ENCODE measurements at places on chromosomes 11 and 22. TPM values are rescaled to one million over a fixed set of nuclear protein-coding genes. Genes with fewer than 3 reads are reported as not detected.

GRCh38 chr11:111792314-111792713 lies 26.1 kb upstream of the PPP2R1B start:
- H3K27me3 ChIP-seq = no peaks in the 10 kb centered on the region
- DNase-seq = no peak
- H3K36me3 ChIP-seq = no peaks in the 10 kb centered on the region
- peaks cover 6% of the 10 kb centered on the region for H3K4me1 ChIP-seq

- no peaks in the 10 kb centered on the region for H3K27me3 ChIP-seq
- H3K27ac ChIP-seq = peak overlapping the region; percentile 100
- H3K36me3 ChIP-seq = peaks cover 8% of the 10 kb centered on the region
- peaks cover 33% of the 10 kb centered on the region for H3K4me1 ChIP-seq
Observed at GRCh38 chr11:114057605-114058004, 1.9 kb upstream of the ZBTB16 start.

GRCh38 chr11:126834573-126834972 lies 166.0 kb downstream of the KIRREL3 start:
- H3K4me1 ChIP-seq = no peaks in the 10 kb centered on the region
- H3K36me3 ChIP-seq = no peaks in the 10 kb centered on the region
- H3K27me3 ChIP-seq = no peaks in the 10 kb centered on the region
- DNase-seq = no peak
- no peak overlapping the region for H3K4me3 ChIP-seq

GLYAT gene
- not detected for total RNA-seq

VSIG10L2 gene
- 0.39 TPM for total RNA-seq

KRTAP5-11 gene
- total RNA-seq = not detected

GRCh38 chr22:30245181-30245984 lies 1.2 kb downstream of the LIF start:
- H3K36me3 ChIP-seq = no peaks in the 10 kb centered on the region
- H3K27me3 ChIP-seq = peaks cover 15% of the 10 kb centered on the region
- peak overlapping the region; percentile 63 for H3K4me3 ChIP-seq
- peaks cover 36% of the 10 kb centered on the region for H3K4me1 ChIP-seq

TMEM45B gene
- not detected for total RNA-seq

SYCE3 gene
- total RNA-seq = not detected

DNA sequence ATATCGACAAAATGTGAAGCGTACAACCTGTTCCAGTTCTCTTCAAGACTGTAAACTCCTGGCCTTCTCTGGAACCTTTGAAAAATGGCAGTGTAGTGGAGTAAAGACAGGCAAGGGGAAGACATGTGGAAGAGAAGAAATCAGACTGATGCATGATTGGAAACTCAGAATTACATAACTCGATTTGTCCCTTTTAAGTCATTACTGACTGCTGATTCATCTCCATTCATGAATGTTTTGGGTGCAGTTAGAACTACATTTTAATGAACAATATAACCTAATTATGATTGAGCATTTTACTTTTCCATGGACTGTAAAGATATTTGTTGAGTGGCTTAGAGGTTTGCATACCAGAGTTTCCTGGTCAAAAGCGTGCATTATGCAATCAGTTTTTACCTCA lies 32.9 kb downstream of the FAT3 start:
- no peaks in the 10 kb centered on the region for H3K36me3 ChIP-seq
- no peaks in the 10 kb centered on the region for H3K4me1 ChIP-seq
- H3K4me3 ChIP-seq = no peak overlapping the region
- no peaks in the 10 kb centered on the region for H3K27me3 ChIP-seq
- no peak for DNase-seq

DNA sequence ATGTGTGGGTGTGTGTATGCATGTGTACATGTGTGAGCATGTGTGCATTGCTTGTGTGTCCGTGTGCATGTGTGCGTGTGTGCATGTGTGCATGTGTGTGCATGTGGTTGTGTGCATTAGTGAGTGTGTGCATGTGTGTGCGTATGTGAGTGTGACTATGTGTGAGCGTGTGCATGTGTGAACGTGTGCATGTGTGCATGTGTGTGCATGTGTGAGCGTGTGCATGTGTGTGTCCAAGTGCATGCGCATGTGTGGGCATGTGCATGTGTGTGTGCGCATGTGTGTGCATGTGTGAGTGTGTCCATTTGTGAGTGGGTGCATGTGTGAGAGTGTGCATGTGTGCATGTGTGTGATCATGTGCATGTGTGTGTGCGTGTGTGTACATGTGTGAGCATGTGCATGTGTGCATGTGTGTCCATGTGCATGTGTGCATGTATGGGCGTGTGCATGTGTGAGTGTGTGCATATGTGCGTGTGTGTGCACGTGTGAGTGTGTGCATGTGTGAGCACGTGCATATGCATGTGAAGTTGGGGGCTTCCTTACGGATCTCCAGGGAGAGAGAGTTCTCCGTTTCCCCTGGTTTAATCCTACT lies 95.8 kb downstream of the ST3GAL4 start:
- H3K27me3 ChIP-seq = peaks cover 8% of the 10 kb centered on the region
- no peak for DNase-seq
- H3K36me3 ChIP-seq = no peaks in the 10 kb centered on the region
- H3K27ac ChIP-seq = no peak overlapping the region
- no peak overlapping the region for H3K4me3 ChIP-seq

DNA sequence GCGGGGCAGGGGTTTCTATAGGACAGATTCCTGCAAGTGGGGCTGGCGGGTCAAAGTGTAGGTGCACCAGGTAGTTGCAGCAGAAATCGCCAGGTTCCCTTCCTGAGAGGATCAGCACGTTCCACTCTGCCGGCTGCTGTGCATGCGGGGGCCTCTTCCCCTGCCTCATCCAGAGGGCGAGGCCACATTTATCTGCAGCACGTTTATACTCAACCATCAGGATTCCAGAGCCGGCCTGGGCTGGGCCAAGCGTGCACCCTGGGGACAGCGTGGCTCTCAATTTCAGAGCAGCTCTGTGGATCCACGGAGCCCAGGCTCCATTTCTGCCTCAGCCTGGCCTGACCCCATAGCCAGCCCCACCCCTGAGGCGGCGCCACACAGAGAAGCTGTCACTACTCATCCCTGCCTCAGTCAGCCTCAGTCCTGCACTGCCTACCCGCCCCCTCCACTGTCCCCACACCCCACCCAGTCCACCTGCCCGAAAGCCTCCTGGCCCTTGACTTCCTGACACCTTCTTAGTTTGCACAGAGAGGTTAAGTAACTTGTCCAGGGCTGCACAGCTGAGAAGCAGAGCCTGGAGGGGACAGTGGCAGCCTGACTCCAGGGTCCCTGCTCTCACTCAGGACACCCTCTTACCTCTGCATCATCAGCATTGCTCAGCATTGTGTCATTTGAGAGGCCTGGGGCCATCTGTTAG lies 45.9 kb upstream of the RTL6 start:
- peaks cover 4% of the 10 kb centered on the region for H3K4me1 ChIP-seq
- H3K4me3 ChIP-seq = no peak overlapping the region
- no peak overlapping the region for H3K27ac ChIP-seq
- H3K27me3 ChIP-seq = no peaks in the 10 kb centered on the region
- H3K36me3 ChIP-seq = no peaks in the 10 kb centered on the region

DNA sequence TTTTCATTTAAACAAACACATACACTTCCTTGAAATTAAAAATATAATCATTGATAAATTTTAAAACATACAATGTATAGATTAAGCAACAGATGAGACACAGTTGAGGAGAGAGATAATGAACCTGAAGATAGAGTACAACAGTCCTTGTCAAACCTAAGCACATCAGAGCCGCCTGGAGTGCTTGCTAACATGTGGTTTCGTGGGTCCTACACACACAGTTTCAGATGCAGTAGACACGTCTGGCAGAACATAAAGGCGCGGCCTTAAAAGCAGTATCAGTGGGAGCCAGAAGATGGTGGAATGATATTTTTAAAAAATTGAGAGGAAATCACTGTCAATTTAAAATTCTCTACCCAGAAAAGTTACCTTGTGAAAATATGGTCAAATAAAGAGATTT lies 134.4 kb downstream of the MPPED1 start:
- no peaks in the 10 kb centered on the region for H3K4me1 ChIP-seq
- no peak overlapping the region for H3K4me3 ChIP-seq
- H3K27ac ChIP-seq = no peak overlapping the region
- H3K36me3 ChIP-seq = no peaks in the 10 kb centered on the region

MMP12 gene
- not detected for total RNA-seq

SLC22A6 gene
- total RNA-seq = not detected

GRCh38 chr11:8036002-8036802 lies 44.8 kb upstream of the TUB start:
- no peak for DNase-seq
- no peak overlapping the region for H3K27ac ChIP-seq
- H3K36me3 ChIP-seq = no peaks in the 10 kb centered on the region

GRCh38 chr11:42296910-42297309 lies 837.5 kb upstream of the LRRC4C start:
- no peak overlapping the region for H3K4me3 ChIP-seq
- H3K27ac ChIP-seq = no peak overlapping the region
- no peaks in the 10 kb centered on the region for H3K4me1 ChIP-seq
- H3K36me3 ChIP-seq = no peaks in the 10 kb centered on the region

DNA sequence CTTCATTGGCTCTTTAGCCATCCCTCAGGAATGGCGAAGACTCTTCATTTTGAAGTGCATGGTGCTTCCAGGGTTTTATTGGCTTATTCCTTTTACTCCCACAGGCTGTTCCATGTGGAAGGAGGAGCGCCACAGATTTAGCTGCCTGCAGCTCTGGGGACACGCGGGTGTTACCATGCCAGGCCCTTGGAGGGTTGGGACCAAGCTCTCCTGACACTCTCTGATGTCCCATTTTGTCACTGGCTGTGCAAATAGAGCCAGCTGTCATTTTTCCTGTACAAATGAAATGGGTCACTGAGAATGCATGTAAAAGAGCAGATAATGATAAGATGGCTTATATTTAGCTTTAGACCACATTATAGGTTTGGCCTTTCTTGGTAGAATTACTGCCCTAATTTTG lies 9.2 kb downstream of the THYN1 start:
- peaks cover 99% of the 10 kb centered on the region for H3K36me3 ChIP-seq
- H3K4me1 ChIP-seq = no peaks in the 10 kb centered on the region
- DNase-seq = no peak
- H3K4me3 ChIP-seq = no peak overlapping the region
- H3K27ac ChIP-seq = no peak overlapping the region

- H3K27me3 ChIP-seq = no peaks in the 10 kb centered on the region
- no peak overlapping the region for H3K4me3 ChIP-seq
- no peak overlapping the region for H3K27ac ChIP-seq
- H3K4me1 ChIP-seq = no peaks in the 10 kb centered on the region
- H3K36me3 ChIP-seq = peaks cover 36% of the 10 kb centered on the region
Observed at GRCh38 chr11:16759857-16760508, 21.5 kb downstream of the C11orf58 start.

GRCh38 chr22:22770280-22770871 lies 117.2 kb upstream of the IGLL5 start:
- H3K27me3 ChIP-seq = peaks cover 26% of the 10 kb centered on the region
- no peaks in the 10 kb centered on the region for H3K4me1 ChIP-seq
- DNase-seq = no peak
- no peak overlapping the region for H3K27ac ChIP-seq

- H3K27ac ChIP-seq = no peak overlapping the region
- no peaks in the 10 kb centered on the region for H3K4me1 ChIP-seq
- H3K27me3 ChIP-seq = no peaks in the 10 kb centered on the region
Observed at GRCh38 chr11:29263971-29264682, 752.7 kb downstream of the KCNA4 start.

- no peak for DNase-seq
- no peak overlapping the region for H3K27ac ChIP-seq
- peaks cover 7% of the 10 kb centered on the region for H3K4me1 ChIP-seq
- no peaks in the 10 kb centered on the region for H3K27me3 ChIP-seq
Observed at GRCh38 chr11:48014917-48015316, 34.6 kb downstream of the PTPRJ start.

GRCh38 chr11:129578006-129578405 lies 202.4 kb downstream of the BARX2 start:
- H3K4me3 ChIP-seq = no peak overlapping the region
- no peaks in the 10 kb centered on the region for H3K36me3 ChIP-seq
- H3K27me3 ChIP-seq = no peaks in the 10 kb centered on the region
- no peak overlapping the region for H3K27ac ChIP-seq

DNA sequence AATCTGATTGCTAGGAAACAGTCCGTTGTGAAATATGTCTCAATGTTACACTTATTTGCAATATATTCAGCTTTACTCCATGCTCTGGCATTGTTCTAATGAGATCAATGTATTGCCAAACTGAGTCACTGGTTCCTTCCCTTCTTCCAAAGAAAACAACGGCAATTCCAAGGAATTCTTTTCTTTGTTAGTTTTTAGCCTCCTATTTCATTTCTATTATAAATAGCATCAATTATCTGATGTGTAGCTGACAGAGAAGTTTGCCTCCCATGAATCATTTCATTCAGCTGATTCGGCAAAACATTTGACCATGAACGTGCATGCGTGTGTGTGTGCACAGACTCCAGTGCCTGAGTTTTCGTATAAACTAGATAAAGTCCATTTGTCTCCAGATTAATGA lies 346.8 kb downstream of the ETS1 start:
- H3K27ac ChIP-seq = no peak overlapping the region
- DNase-seq = no peak
- H3K4me3 ChIP-seq = no peak overlapping the region
- H3K4me1 ChIP-seq = peaks cover 10% of the 10 kb centered on the region
- H3K27me3 ChIP-seq = no peaks in the 10 kb centered on the region

GAS2L1 gene
- total RNA-seq = 25.8 TPM

GRCh38 chr11:110973401-110973980 lies 261.3 kb upstream of the ARHGAP20 start:
- no peaks in the 10 kb centered on the region for H3K27me3 ChIP-seq
- no peak for DNase-seq
- no peaks in the 10 kb centered on the region for H3K36me3 ChIP-seq

Measured in esophagus muscularis mucosa (tissue), 4 donors.